Activated T-helper 9 cell treated with anti-CD3 and anti-CD28 coated beads, Interleukin-2, amount 50 U/mL, for 16 hours (primary cell): ENCODE measurements at places on chromosomes 16 and 17.
A peak's percentile ranks its signal among the peaks of the same experiment; 100 is the strongest.

GRCh38 chr16:2333772-2334379, 6.7 kb downstream of the ABCA3 start:
- DNase-seq: no peak

DNA sequence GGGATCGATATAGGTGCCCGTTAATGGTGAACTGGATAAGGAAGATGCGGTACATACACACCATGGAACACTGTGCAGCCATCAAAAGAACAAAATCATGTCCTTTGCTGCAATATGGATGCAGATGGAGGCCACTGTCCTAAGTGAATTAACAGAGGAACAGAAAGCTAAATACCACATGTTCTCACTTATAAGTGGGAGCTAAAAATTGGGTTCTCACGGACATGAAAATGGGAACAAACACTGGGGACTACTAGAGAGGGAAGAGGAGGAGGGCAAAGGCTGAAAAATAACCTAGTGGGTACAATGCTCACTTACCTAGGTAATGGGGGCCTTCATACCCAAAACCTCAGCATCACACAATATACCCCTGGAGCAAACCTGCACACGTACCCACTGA, 302.6 kb downstream of the XYLT1 start:
- no peak for DNase-seq

DNA sequence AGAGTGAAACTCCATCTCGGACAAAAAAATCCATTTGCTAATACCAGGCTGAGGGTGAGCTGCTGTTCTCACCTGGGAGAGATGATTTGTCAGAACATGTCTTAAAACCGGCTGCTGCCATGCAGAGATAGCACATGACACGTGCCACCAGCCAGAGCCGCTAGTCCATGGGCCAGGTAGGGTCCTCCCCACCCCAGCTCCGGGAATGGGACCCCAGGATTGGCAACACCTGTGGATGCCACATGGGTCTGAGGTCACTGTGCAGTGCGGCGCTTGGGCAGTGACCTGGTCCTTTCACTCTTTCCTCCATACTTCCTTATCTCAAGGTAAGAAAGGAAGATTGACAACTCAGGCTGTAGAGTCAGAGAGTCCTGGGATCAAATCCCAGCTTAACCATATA, 393.3 kb upstream of the TNRC6C start:
- no peak for DNase-seq

DNA sequence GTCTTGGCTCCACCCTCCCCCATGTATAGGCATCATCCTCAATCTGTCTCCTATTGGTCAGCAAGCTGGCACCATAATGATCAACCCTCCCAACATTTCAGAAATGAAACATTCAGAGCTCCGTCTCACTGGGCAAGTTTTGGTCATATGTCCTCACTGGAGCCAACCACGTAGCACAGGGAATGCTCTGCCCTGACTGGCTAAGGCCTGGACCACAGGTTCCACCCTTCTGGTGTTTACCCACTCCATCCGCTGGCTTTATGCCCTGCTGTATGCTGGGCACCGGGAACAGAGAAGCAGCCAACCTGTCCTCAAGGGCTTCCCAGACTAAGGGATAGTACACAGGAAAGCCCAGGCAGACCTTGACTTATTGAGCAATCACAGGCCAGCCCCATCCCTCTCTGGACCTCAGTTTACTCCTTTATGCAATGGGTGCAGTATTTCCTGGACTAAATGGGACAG, 20.5 kb downstream of the MYO15A start:
- DNase-seq: no peak

DNA sequence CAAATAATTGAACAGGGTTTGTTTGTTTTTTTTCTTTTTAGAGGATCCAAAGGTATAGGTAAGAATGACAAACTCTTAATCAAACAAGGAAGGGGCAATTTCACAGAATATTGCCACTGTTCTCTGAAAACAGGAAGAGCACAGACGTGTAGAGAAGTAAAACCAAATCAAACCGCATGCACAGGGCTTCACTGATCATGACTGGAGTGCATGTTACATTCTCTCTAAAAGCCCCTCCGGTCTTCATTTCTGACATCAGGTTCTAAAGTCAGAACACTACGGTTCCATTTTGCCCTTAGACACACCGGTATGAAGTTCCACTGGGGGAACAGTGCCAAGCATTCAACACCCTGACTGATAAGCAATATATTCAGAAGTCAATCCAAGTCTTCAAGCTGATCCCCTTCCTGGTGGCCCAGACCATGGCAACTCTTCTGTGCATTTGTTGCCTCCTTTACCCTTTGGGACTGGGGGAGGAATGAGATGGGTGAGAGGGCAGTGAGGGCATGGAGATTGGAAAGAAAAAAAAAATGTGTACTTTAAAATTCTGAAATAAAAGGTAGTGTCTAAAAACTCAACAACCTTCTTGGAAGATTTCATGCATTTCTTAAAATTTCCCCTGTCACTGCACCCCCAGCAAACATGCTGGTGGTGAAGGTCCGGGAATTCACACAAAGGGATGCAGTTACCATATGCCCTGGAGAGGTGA, 1.4 kb downstream of the MMD start:
- DNase-seq: peak; percentile 2

GRCh38 chr16:27639561-27640276, 89.8 kb downstream of the KATNIP start:
- DNase-seq: no peak

DNA sequence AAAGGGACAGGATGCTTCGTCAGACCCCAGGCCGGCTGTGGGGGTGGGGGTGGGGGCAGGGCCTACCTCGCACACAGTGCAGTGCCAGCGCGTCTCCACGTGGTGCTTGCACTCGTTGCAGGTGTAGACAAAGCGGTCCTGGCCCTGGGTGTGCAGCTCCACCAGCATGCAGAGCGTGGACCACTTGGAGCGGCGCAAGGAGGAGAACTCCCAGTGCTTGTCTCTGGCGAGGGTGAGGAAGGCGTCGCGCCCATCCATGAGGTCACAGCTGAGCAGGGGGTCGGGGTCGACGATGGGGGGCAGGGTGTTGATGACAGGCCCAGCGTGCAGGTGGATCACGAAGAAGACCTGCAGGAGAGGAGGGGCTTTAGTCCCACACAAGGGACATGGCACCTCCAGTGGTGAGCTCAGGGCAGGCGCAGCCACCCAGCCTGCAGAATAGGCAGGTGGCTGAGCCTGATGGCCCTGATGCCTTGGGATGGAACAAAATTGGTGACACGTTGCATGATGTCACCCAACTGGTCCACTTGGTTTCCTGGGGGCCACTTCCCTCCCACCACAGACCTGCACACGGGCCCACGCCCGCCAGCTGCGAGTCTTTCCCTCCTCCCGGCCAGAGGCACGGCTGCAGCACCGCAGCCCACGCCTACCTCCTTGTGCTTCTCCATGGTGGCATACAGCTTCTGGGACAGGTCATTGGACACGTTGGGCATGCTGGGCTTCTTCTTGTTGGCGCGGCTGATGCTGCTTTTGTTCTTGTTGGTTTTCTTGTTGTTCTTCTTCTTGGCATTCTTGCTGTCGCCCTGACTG, 14.0 kb upstream of the TRAP1 start:
- DNase-seq: no peak

DNA sequence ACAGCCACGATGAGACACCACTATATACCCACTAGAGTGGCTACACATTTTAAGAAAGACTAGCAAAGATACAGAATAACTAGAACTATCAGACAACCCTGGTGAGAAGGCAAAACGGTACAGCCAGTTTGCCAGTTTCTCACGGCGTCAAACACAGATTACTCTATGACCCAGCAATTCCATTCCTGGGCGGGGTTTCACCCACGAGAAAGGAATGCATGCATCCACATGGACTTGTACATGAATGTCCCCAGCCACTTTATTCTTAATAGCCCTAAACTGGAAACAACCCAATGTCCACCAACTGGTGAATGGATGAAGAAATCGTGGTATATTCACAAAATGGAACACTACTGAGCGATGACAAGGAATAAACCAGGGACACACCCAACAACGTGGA, 74.5 kb downstream of the MYH10 start:
- DNase-seq: no peak

- DNase-seq: no peak
These were observed 28.0 kb downstream of the CRISPLD2 start for GRCh38 chr16:84847564-84848355.

DNA sequence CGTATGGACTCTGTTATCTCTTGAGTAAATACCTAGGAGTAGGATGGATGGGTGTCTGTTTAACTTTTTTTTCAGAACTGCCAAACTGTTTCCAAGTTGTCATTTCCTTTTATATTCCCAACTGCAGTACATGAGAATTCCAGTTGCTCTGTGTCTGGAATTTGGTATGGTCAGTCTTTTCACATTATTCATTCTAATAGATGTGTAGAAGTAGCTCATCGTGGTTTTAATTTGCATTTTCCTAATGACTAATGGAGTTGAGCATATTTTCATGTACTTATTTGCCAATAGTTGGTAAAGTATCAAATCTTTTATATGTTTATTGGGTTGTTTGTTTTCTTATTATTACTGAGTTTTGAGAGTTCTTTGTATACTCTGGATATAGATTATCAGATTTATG, 27.0 kb downstream of the MRTFB start:
- DNase-seq: no peak

DNA sequence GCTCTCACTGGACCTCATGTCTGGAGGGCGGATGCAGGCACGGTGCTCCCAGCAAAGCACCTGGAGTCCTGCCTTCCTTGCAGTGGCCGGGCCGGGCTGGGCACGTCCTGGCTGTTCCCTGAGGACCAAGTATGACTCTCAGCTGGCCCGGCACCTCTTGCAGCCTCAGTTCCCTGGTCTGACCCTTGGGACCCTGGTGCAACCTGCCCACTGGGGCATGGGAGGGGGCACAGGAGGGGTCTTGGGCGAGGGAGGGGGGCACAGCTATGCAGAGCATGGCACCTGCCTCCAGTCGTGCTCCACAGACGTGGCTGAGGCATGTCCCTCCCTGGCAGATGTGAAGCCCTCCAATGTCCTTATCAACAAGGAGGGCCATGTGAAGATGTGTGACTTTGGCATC, 19.6 kb downstream of the MAP2K3 start:
- DNase-seq: no peak

DNA sequence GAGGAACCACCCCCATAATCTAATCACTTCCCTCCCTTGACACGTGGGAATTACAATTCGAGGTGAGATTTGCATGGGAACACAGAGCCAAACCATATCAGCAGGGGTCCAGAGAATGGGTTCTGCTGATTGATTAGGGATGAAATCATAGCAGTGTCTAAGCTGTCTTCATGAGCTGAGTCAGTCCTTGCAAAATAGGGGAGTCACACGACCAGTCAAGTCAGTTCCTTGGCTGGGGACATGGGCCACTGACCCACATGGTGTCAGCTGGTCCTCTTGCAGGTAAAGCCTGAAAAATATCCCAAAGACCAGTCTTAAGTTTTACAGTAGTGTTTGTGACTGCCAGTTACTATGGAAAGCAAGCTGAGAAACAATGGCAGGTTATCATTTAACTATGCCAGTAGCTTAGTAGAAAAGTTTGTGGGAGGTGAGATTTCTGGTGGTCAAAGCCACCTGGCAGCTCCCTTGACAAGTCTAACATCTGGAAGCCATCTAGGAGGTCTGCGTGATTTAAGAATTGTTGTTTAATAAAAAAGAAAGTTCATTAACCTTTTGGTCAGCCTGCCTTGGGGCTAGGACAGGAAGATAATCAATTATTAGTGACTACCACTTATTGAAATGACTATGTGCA, 15.7 kb upstream of the ATF7IP2 start:
- no peak for DNase-seq
